ENCODE measurements at places on chromosomes 5 and 9. TPM values are rescaled to one million over a fixed set of nuclear protein-coding genes. Genes with fewer than 3 reads are reported as not detected.
A peak's percentile ranks its signal among the peaks of the same experiment; 100 is the strongest.

DNA sequence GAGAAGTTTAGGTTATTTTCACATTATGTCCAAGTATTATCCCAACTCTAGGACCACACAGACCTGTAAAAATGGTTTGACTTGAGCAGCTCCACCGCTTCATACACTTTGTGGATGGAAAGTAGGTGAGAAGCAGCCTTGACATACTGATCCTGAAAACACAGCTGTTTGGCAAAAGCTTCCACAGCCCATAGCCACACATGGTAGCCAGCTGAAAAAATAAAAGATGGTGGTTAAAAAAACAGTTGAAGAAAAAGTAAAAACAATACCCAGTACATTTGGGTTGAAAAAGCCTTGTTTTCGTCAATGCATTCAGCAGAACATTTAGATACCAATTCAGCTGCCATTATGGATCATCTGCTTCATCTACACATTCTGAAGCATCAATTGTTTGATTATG is 36.7 kb downstream of the GEMIN5 start:
- DNase-seq: no peak

DNA sequence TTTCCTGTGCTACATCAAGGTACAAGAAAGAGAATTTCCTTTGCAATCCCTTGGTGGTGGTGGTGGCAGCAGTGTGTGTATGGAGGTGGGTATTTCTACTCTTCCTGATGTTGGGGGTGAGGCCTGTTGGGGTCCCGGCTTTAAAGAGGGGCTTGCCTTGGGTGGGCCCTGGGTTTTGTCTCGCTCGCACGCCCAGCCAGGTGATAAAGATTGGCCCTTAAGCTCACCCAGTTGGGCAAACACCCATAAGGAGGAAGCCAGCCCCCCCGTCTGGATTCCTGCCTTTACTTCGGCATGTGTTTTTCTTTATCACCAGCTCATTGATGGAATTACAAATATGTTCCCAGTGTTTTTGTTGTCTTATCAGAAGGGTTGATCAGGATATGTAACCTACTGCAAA is 16.0 kb upstream of the SARDH start:
- DNase-seq: no peak

- no peak for DNase-seq
These were observed 669.7 kb upstream of the RGMB start for GRCh38 chr5:98103807-98104206.

DNA sequence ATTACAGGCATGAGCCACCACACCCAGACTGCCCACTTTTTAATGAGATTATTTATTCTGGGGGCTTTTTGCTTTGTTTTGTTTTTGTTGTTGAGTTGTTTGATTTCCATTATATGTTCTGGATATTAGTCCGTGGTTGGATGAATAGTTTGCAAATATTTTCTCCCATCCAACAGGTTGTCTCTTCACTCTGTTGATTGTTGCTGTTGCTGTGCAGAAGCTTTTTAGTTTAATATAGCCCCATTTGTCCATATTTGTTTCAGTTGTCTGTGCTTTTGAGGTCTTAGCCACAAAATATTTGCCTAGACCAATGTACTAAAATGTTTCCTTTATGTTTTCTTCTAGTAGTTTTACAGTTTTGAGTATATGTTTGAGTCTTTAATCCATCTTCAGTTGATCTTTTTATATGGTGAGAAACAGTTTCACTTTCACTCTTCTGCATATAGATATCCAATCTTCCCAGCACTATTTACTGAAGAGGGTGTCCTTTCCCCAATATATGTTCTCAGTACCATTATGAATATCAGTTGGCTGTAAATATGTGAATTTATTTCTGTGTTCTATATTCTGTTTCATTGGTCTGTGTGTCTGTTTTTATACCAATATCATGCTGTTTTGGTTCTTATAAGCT is 30.2 kb upstream of the TBCA start:
- peak; percentile 25 for DNase-seq

DNA sequence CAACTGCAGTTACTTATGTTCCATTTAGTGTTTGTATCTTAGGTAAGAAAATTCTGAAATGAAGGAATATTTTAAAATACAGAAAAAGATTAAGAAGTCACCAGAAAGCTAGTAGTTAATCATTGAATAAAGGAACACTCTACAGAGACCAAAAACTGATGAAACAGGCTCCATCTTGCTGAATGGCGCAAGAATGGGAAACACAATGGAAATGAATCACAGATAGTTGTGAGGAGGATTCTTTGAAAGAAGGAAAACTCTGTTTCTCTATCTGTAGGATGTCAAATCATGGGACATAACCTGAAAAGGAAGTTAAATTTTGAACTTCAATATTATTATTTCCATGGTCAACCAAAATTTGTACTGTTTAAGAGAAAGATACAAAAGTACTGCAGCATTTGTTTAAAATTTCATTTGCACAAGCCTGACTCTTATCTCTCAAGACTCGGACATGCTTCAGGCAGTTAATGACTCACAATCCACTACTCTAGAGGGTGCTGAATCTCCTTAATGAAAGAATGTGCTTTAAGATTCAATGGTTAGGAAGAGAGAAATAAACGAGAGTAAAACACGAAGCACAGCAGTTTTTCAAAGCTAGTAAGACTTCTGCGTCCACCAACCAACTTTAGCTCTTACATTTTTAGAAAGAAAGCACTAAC is 1064.4 kb upstream of the DMAC1 start:
- peak; percentile 20 for DNase-seq

DNA sequence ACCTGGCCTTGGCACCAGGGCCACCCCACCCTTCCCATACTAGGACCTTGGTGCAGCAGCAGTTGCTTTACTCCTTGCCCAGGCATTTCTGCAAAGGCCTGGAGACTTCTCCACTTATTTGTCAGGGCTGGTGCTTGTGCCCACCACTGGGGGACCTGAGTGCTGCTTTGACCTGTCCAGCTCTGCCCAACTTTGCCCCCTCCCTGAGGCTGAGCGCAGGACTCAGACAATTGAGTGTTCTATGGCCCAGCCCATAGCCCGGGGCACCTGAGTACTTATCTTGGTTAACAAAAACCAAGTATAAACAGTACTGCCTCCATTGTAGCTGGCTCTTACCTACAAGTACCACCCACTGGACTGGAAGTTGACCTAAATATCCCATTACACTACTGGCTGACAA is 406.1 kb upstream of the CHD1 start:
- DNase-seq: no peak

GRCh38 chr5:140468188-140468587 is 66.6 kb downstream of the ANKHD1 start:
- DNase-seq: no peak

- DNase-seq: no peak
These were observed 193.5 kb downstream of the GAS1 start for GRCh38 chr9:86753836-86754235.

GRCh38 chr5:132254321-132254977 is 3.0 kb upstream of the PDLIM4 start:
- no peak for DNase-seq

- DNase-seq: peak; percentile 20
These were observed 18.1 kb downstream of the GRXCR2 start for GRCh38 chr5:145854651-145855258.

DNA sequence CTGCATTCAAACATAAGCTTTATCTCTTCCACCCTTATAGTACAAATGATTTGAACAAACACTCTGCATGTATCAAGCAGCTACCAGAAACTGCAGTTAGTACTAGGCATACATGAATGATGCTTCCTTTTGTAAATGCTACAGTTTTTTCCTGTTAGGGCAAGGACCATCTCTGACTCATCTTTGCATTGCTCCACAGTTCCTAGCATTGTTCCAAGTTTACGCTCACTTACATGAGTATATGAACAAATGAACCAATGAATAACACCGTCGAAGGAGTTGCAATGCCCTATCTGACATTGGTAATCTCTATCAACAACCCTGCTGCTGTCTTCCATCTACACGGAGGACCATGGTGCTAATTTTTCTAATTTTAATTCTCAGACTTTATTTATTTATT is 2.1 kb upstream of the ALDH7A1 start:
- no peak for DNase-seq

- peak; percentile 60 for DNase-seq
These were observed 539.5 kb downstream of the EBF1 start for GRCh38 chr5:158560170-158560569.

DNA sequence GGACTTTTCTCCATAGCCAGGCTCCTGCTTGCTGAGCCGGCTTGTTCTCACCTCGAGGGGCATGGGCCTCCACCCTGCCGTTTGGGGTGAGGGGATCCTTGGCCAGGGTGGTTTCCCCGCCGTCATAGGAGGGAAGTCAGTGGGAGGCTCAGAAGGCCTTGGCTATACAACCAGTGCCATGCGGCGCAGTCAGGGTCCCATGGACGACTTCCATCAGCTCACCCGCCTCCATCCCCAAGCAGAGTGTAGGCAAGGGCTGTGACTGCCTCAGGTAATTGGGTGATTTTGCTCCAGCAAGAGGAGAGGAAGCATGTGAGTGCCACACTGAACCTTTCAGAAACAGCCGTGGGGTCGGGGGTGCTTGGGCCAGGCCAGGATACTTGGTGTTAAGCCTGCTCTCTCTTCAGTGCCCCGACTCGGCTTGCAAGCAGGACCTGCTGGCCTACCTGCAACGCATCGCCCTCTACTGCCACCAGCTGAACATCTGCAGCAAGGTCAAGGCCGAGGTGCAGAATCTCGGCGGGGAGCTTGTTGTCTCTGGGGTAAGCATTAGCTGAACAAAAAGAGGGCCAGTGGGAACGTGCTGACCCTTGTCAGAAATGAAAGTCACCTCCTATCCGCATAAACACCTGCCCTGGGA is 57.2 kb upstream of the LRRTM2 start:
- DNase-seq: no peak

DNA sequence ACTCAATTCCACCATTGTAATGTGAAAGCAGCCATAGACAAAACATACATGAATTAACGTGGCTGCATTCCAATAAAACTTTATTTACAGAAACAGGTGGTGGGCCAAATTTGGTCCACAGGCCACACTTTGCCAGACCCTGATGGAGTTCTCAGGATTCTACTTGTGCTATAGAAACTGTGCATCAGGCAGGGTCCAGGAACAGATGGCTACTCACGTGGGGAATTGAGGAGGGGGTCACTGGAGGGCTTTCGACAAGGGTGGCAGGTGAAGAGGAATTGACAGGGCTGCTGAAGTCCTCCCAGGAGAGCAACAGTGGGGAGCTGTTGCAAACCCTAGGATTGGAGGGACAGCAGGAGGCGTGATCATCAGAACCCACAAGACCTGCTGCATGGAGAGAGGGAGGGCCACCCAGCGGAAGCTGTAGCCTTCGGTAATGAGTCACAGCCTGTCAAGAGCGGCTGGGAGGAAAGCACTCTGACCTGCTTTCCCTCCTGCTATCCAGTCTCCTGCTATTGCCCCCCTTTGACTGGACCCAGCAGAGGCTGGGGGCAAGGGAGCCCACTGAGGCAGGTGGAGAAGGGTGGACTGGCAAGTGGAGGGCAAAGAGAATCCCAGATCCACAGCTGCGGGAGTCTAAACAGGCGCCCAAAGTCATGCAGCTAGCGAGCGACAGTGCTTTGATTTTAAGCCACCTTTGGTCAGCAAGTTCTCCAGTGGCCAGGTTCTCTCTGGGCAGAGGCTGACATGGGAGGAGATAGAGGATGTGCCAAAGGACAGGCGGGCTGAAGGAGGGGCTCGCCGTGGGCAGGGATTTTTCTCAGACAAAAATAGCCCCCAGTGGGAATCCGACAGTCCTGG is 138.3 kb upstream of the SMIM23 start:
- no peak for DNase-seq

GRCh38 chr5:1325191-1325741 is 19.6 kb downstream of the CLPTM1L start:
- no peak for DNase-seq

- no peak for DNase-seq
These were observed 77.1 kb downstream of the HMCN2 start for GRCh38 chr9:130342714-130343085.

GRCh38 chr5:65066387-65067146 is 297.8 kb downstream of the CWC27 start:
- DNase-seq: no peak

DNA sequence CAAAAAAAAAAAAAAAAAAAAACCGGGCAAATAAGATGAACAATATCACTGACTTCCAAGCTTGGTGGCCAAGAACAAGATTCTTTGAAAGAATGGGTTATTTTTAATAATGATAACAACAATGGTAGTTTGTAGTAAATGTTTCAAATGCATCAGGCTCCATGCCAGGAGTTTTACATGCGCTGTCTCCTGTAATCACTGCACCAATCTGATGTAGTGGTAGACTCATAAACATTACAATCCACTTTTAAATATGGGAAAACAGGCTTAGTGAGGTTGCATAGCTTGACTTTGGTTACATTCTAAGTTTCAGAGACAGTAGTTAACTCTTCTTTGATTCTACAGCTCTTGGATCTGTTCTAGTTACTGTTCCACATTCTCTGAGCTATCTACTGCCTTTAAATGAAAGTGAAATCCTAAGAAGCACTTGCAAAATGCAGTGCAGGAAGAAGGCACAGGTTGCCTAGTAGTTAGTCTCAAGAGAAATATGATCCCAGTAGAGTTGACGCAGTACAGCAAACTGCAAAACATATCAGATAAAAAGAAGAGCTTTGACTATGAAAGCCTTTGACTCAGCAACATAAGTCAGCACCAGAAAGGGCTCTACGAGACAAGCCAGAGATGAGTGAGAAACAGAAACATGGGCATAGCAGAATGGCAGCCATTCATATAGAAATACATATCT is 62.1 kb downstream of the PDE4D start:
- no peak for DNase-seq

GRCh38 chr9:99359336-99359735 is 137.3 kb downstream of the SEC61B start:
- no peak for DNase-seq

DNA sequence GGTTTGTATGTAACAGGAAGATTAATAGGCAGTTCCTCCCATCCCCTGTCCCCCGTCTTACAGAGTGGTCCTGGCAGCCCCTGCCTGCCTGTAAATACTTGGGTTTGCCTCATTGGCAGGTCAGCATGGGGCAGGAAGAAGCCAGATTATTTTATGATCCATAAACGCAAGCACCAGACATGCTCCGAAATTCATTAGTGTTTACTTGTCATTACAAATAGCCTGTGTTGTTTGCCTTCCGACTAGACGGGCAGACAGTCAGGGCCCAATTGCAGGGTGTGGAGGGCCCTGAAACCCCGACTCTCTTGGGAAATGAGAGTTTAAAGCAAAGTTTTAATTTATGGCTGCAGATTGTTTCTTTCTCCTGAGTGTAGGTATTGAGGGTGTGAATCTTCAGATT is 97.2 kb downstream of the RALGPS1 start:
- DNase-seq: no peak

DNA sequence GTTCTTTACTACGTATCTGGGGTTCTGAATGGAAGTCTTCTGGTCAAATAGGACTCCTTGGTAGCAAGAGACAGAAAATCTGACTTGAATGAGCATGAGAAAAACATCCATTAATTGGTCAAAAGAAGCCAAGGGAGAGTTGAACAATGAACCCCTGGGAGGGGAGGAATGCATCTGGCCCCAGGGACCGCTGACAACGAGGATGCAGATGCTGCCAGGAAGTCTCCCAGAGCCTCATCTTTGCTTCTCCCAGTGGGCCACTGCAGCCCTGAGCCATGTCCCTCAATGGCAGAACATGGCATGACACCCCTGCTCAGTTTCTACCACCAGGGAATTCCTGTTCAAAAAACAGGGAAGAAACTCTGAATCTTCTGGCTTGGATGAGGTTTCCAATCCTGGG is 50.5 kb upstream of the ICE1 start:
- no peak for DNase-seq

The TIMD4 gene
- not detected for total RNA-seq

The WNT8A gene
- not detected for total RNA-seq

The DBH gene
- not detected for total RNA-seq

The RASGRF2 gene
- not detected for total RNA-seq

The PIP5KL1 gene
- not detected for total RNA-seq

The ADRB2 gene
- 0.48 TPM for total RNA-seq

The PCDHGC5 gene
- 0.19 TPM for total RNA-seq

The OR13C9 gene
- total RNA-seq: not detected

The KIAA0825 gene
- 0.08 TPM for total RNA-seq

The ARHGEF28 gene
- 0.27 TPM for total RNA-seq
